ENCODE measurements at places on chromosomes 5 and 9. TPM values are rescaled to one million over a fixed set of nuclear protein-coding genes. Genes with fewer than 3 reads are reported as not detected.

Gene ISL1
- total RNA-seq: 0.24 TPM

Gene TNC
- total RNA-seq: 239 TPM

Gene SYK
- 6.7 TPM for total RNA-seq

Gene GPR150
- total RNA-seq: not detected

Gene CDKN2B
- total RNA-seq: 4.0 TPM

Gene PIP5K1B
- 2.6 TPM for total RNA-seq

Gene GPX3
- 5.7 TPM for total RNA-seq

Gene AMBP
- not detected for total RNA-seq

Gene C9orf153
- total RNA-seq: 0.82 TPM

Gene CTXN3
- total RNA-seq: not detected

Gene HTR1A
- not detected for total RNA-seq

Gene PCDH1
- total RNA-seq: 31.3 TPM

Gene MYOZ3
- 3.4 TPM for total RNA-seq

Gene GRXCR2
- not detected for total RNA-seq

Gene VCAN
- total RNA-seq: 72.0 TPM

Gene SLC1A1
- total RNA-seq: 14.1 TPM

Gene SEMA6A
- total RNA-seq: 45.8 TPM

GRCh38 chr9:112332977-112333638, at the start of gene PTBP3:
Gene PTBP3 (minus strand): TSS chr9:112333619. CDS start chr9:112297865, 35,754 bp downstream.
- DNase-seq: peak; percentile 69

GRCh38 chr5:133683646-133684596, 71.6 kb upstream of the FSTL4 start:
- no peak for DNase-seq

- no peak for DNase-seq
These were observed 39.7 kb downstream of the IRX2 start for GRCh38 chr5:2711446-2712425.

- DNase-seq: no peak
These were observed 322.4 kb upstream of the GRAMD2B start for GRCh38 chr5:126100767-126101166.

- no peak for DNase-seq
These were observed 165.0 kb downstream of the TMEM232 start for GRCh38 chr5:110561510-110561909.

GRCh38 chr9:133148199-133149129, 15.2 kb downstream of the GBGT1 start:
- peak; percentile 68 for DNase-seq

DNA sequence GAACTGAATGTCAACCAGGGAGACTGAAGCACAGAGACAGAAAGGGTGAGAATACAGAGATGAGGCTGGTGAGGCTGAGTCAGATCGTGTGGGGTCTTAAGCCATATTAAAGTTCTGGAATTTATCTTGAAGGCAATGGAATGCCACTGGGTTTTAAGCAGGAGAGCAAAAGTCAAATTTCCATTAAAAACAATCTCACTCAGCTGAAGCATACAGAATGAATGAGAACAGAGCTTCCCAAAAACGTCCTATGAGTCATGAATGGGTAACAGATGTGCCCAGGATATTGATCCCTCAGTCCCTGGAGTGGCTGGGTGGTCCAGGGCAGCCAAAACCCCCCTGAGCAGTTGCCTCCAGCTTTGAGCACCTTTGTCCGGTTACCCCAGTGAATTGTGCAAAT, 44.9 kb downstream of the PFDN1 start:
- DNase-seq: no peak

GRCh38 chr5:10989577-10990263, 228.7 kb upstream of the DAP start:
- no peak for DNase-seq

GRCh38 chr9:7325995-7326394, 473.6 kb downstream of the DMAC1 start:
- DNase-seq: no peak

DNA sequence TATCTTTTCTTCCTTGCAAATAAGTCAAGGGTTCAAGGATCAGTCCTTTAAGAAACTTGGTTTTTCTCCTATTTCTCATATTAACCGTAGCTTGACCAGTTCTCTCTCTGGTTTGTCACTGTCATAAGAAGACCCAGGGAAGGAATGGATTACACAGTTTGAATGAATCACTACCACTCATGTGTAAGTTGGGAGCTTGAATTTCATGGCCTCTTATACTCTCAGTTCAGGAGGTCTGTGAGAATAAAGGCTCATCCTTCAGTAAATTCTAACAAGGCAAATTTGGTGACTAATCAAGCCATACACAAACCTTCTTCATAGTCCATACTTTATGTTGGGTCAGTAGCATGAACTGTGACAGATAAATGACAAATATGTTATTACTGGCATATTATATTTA, 323.1 kb upstream of the ACTBL2 start:
- no peak for DNase-seq

GRCh38 chr5:123438244-123438643, 15.0 kb upstream of the CEP120 start:
- no peak for DNase-seq

DNA sequence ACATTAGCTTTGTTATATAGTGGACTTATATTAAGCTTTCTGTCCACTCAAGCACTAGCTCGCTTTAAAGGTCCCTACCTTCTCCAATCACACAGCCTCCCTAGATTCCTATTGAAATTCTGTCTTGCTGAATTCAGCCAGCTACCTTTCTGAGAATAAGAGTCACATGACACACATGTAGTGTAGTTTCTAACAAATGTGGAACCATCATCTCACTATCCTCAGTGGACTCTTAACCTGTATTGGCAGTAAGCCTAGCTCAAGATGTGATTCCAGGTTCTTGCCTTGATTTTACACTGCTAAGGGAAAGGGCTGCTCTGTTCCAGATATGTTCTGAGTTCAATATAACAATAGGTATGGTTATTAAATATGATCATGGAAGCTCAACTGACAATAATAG, 11.4 kb downstream of the FAM219A start:
- no peak for DNase-seq

DNA sequence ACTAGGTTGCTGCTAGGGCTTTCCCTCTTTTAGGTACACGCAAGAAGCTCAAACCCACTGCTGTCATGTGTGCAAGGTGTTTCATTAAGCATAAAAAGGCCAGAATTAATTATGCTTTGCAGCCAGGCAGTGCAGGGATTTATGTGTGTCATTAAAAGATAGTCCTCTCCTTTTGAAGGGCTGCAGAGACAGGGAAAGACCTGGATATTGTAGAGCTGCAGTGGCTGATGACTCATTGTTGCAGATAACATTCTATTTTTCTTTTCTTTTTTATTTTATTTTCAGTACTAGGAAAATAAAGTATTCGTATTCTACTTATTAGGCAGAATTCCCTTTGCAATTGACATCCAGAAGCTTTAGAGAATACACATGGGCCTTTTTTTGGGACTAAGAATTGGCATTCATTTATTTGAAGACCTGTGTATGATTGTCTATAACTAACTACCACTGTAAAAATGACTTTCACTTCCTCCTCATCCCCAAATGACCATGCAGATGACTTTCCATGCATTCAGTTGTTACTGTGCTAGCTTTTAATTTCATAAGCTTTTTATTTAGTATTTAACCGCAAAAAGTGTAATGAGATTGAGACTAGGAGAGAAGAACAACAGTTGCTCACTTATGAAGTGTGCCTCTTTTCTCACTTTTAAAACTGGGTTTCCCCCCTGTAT, 113.0 kb downstream of the PAM start:
- no peak for DNase-seq

GRCh38 chr5:120449501-120449900, 14.6 kb upstream of the PRR16 start:
- no peak for DNase-seq

DNA sequence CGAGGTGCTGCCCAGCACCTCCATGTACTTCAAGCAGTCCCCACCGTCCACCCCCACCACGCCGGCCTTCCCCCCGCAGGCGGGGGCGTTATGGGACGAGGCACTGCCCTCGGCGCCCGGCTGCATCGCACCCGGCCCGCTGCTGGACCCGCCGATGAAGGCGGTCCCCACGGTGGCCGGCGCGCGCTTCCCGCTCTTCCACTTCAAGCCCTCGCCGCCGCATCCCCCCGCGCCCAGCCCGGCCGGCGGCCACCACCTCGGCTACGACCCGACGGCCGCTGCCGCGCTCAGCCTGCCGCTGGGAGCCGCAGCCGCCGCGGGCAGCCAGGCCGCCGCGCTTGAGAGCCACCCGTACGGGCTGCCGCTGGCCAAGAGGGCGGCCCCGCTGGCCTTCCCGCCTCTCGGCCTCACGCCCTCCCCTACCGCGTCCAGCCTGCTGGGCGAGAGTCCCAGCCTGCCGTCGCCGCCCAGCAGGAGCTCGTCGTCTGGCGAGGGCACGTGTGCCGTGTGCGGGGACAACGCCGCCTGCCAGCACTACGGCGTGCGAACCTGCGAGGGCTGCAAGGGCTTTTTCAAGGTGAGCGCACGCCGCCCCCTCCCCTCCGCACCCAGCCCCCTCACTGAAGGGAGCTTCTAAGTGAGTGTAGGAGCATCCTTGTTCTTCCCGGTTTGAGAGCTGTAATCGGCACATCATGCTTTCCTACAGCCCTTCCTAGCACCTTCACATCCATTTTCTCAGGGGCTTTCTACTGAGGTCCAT, 6.9 kb downstream of the NR4A3 start:
- no peak for DNase-seq

DNA sequence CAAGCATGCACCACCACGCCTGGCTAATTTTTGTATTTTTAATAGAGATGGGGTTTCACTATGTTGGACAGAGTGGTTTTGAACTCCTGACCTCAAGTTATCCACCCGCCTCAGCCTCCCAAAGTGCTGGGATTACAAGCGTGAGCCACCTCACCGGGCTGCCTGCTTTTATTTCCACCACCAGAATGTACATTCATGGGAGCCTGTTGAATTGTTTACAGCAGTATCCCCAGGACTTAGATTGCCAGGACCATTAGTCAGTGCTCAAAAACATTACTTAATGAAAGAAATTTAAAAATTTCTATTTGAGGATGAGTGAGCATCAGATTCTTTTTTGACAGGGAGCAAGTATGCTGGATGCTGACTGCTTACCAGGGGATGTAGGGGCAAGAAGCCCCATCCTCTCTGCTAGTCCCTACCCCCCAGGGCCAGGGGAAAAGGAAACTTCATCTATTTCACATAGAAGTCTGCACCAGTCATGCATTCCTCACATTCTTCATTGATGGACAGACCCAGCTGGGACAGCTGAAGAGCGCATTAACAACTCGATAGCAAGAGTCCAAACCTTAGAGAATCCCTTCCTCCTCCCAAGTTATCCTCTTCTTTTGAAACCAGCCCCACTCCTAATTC, 10.3 kb upstream of the RGMB start:
- DNase-seq: no peak

- no peak for DNase-seq
These were observed 97.5 kb upstream of the RPS23 start for GRCh38 chr5:82375488-82376244.

DNA sequence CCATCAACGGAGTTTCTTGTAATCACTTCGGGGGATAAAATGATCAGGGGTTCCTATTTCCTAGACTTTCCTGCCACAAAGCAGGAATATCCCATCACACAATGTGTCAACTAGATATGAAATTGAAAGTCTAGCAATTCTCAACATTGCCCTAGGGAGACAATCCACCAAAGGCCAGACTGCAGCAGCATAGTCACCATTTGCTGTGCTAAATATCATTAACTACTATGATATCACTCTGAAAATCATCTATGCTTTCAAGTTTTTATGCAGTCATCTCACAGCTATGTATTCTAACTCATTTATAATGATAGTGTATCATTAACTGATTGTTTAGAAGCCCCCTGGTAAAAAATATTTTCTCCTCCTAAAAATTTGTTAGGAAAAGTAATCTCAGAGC, 342.6 kb upstream of the CDH6 start:
- no peak for DNase-seq

GRCh38 chr9:130159915-130160670, 12.1 kb upstream of the NCS1 start:
- no peak for DNase-seq

DNA sequence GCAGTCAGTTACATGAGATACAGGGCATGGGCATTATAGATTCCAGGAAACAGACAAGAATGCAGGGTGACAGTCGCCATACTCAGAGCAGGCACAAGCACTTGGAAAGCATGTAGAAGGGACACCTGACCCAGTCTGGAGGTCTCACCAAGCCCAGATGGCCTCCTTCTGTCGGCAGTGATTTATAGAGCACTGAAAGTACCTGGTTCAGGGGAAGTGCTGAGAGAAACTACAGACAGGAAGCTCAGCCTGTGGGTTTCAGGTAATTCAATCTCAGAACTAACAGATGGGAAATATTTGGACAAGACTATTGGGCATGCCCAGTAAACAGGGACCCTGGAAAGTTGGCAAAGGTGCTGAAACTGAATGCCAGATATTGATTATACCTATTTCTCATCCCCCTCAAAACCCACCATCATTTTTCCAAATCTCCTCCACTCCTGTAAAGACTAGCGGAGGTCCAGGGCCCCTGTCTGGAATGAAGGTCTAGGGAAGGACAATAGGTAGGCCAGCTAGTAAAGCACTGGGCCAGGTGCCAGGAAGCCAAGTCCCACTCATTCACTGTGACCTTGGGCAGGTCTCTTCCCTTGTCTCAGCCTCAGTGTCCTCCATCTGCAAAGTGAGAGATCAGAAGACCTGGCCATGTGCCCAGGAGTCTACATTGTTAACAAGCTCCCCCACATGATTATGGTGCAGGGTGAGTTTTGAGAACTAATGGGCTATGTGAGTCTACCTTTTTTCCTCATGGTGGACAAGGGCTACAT, 26.9 kb downstream of the KLHL3 start:
- peak; percentile 14 for DNase-seq

GRCh38 chr5:74765201-74765600, 1.7 kb downstream of the GFM2 start:
- DNase-seq: no peak

GRCh38 chr9:116323571-116323970, 170.0 kb downstream of the PAPPA start:
- no peak for DNase-seq

GRCh38 chr9:92592946-92593861, 57.4 kb upstream of the ECM2 start:
- no peak for DNase-seq

DNA sequence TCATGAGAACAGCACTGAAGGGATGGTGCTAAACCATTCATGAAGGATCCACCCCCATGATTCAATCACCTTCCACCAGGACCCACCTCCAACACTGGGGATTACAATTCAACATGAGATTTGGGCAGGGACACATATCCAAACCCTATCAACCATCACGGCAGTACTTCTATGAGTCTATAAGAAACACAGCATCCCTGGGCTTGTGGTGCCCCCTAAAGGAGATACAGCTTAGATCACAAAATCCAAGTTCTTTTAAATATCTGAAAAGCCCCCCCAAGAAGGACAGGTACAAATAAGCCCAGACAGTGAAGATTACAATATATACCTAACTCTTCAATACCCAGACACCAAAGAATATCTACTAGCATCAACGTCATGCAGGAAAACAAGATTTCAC, 233.7 kb upstream of the ADRA1B start:
- no peak for DNase-seq

DNA sequence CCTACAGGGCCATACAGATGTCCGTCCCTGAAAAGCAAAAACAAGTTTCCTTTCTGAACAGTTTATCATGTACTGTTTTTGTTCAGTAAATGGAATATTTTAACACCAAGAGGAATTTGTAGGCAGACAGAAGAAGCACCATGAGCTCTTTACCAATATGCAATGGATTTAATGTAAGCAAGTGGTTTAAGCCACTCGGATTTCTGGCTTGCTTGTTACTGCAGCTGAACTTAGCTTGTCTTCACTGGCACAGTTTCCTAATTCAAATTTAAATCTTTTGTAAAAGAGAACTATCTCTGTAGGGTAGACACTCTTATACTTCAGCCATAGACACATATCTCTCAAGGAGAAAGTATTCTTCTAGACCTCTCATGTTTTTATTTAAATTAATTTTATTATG, 12.7 kb upstream of the EBF1 start:
- DNase-seq: no peak
